Activated CD8-positive, alpha-beta T cell treated with anti-CD3 and anti-CD28 coated beads, Interleukin-2, amount 10 ng/mL, durations not matched to agents 7 days and 5 days (primary cell): ENCODE measurements at places on chromosomes 1 and 21.

- H3K4me1 ChIP-seq: no peaks in the 10 kb centered on the region
- H3K27ac ChIP-seq: no peak overlapping the region
- no peak for DNase-seq
- H3K4me3 ChIP-seq: no peak overlapping the region
- H3K36me3 ChIP-seq: no peaks in the 10 kb centered on the region
- no peaks in the 10 kb centered on the region for H3K27me3 ChIP-seq
These were observed 49.3 kb downstream of the ZC3H11B start for GRCh38 chr1:219563568-219563967.

GRCh38 chr1:245923215-245923614 lies 583.9 kb downstream of the SMYD3 start:
- no peak overlapping the region for H3K27ac ChIP-seq
- H3K4me3 ChIP-seq: no peak overlapping the region
- no peaks in the 10 kb centered on the region for H3K27me3 ChIP-seq
- no peaks in the 10 kb centered on the region for H3K36me3 ChIP-seq
- H3K4me1 ChIP-seq: no peaks in the 10 kb centered on the region

DNA sequence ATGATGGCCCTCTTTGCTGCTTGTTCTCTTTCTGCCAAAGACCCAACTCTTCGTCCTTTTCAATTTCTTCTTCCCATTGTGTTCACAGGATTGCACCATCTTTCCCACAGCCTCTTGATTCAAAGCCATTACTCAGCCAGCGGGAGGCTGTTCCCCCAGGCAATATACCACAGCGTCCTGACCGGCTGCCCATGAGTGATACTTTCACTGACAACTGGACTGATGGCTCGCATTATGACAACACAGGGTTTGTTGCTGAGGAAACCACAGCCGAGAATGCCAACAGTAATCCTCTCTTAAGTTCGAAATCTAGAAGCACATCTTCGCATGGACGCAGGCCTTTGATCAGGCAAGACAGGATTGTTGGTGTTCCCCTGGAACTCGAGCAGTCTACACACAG lies 167.4 kb downstream of the LRRC40 start:
- H3K4me1 ChIP-seq: no peaks in the 10 kb centered on the region
- no peak overlapping the region for H3K4me3 ChIP-seq
- no peak for DNase-seq
- no peak overlapping the region for H3K27ac ChIP-seq
- H3K27me3 ChIP-seq: no peaks in the 10 kb centered on the region

- H3K27ac ChIP-seq: no peak overlapping the region
- no peak for DNase-seq
- no peaks in the 10 kb centered on the region for H3K27me3 ChIP-seq
- peaks cover 67% of the 10 kb centered on the region for H3K36me3 ChIP-seq
- H3K4me3 ChIP-seq: no peak overlapping the region
- peaks cover 52% of the 10 kb centered on the region for H3K4me1 ChIP-seq
These were observed 4.5 kb downstream of the DHCR24 start for GRCh38 chr1:54882519-54882918.

DNA sequence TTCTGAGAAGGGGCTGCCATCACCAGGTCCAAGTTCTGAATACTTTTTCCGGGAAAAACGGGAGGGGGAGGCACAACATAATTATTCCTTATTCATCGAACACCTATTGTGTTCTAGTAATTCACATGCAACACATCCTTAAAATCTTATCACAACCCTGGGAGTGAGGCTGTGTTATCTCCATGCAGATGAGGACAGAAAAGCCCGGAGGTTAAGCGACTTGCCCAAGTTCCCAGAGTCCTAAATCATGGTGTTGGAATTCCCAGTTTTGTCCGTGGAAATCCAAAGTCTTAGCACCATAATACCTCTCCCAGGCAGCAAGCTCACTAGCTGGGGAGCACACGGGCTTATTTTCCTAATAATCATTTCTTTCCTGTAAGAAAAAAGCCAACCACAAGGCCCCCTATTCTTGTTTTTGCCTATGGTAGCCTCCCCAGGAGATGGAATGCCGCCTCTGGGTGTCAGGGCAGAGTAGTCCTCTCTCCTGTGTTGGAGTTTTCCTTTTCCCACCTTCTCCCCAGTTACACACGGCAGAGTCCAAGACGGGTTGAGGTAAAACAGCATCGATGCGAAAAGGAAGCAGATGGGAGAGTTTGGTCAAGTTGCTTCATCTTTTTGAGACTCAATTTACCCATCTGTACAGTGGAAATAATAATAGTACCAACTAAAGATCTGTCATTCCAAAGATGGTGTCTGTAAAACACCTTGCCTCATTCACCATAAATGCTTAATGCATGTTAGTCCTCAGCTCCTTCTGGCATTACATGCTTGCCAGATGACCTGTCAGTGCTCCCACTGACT lies 228.0 kb upstream of the TMEM51 start:
- H3K27me3 ChIP-seq: peaks cover 40% of the 10 kb centered on the region
- H3K4me3 ChIP-seq: peak overlapping the region; percentile 2
- no peak for DNase-seq

- H3K27ac ChIP-seq: peak overlapping the region; percentile 34
- peaks cover 85% of the 10 kb centered on the region for H3K27me3 ChIP-seq
- H3K36me3 ChIP-seq: peaks cover 8% of the 10 kb centered on the region
These were observed 1.2 kb downstream of the OLIG2 start for GRCh38 chr21:33026878-33027400.
